Activated T-cell treated with anti-CD3 and anti-CD28 coated beads, Interleukin-2, amount 50 U/mL, for 48 hours (primary cell): ENCODE measurements at places on chromosomes 5 and 9.

GRCh38 chr5:52504584-52505240, 283.0 kb upstream of the ITGA1 start:
- no peak for DNase-seq

DNA sequence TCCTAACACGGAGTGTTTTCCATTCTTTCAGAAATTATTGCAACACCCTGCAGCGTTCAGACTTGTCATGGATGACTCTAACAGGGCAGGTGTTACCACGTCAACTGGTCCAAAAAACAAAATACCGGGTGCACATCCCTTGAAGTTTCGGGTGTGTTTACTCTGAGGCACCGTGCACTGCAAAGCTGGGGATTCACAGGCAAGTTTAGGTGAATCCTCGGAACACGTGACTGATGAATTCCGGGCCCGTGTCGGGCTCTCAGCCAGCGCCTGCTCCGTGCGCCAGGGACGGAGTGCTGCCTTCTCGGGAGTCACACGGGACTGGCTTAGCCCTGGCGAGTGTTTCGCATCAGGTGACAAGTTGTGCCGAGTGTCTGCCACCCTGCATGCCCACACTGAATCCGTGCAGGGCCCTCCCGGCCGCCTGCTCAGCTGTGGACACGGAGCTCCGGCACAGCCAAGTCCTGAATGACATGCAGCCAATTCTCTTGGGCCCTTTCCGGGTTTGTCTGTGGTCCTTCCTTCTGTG, 66.0 kb upstream of the IRX4 start:
- DNase-seq = no peak

GRCh38 chr5:78271766-78272165, 22.7 kb downstream of the AP3B1 start:
- no peak for DNase-seq

DNA sequence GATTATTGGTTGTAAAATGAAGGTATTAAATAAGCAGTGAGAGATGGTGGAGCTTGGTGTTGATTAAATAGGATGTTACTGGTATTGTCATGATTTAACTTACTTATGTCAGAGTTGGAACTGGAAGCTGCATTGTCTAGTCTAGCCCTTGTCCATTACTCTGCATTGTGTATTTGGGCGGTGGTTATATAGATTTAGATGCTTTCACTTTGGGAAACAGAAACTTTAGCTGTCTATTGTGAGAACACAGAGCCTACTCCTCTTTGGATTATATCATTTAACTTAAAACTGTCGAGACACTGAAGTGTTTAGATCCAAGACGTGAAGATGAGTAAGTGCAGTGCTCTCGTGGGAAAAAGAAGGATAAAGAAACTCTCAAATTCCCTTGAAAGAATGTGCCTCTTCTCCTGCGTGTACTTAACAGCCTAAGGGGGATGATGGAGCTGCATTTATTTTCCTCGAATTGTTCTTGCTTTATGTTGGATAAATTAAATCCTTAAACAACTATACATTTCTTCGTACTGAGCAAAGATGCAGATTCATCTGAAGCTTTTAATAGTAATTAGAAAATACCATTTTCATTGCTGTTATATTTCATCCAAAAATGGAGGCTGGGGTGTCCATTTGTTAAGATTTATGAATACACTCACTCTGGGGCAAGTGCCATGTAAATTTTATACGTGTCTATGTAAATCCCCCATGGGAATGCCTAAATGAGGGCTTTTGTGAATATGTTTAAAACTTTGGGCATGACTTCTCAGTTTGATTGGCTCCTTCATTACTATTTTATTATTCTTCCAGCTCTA, 21.6 kb downstream of the FBXL7 start:
- no peak for DNase-seq

DNA sequence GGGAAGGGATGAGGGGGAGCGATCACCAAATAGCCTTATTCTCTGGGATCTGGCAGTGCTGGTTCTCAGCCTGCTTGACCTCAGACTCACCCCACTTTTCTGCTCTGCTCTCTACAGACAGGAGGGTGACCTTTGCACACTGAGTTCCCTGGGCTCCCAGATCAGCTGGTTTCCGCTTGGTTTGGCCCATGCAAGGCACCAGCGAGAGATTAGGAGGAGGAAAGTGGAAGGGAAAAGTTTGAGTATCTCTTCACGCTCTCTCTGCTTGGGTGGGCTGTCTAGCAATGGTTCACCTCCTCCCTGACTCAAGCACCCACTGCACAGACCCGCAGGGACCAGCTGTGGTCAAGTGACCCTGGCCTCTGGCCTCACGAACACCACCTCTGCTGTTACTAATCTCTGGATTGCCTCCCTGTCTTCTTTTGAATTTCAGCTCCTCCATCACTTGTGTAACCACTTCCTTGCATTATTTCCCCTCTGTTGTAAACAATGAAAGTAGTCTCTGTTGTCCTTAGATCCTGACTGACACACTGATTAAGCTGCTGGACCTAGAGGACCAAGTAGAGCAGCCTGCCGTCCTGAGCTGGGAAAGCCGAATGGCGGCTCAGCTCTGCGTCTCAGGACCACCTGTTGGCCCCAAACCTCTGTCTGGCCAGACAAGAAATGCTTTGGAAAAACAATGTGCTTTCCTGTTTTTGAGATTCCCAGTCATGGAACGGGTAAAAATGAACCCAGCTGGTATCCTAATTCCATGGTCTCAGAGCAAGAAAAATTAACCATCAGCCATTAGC, 186.6 kb downstream of the CRB2 start:
- no peak for DNase-seq

DNA sequence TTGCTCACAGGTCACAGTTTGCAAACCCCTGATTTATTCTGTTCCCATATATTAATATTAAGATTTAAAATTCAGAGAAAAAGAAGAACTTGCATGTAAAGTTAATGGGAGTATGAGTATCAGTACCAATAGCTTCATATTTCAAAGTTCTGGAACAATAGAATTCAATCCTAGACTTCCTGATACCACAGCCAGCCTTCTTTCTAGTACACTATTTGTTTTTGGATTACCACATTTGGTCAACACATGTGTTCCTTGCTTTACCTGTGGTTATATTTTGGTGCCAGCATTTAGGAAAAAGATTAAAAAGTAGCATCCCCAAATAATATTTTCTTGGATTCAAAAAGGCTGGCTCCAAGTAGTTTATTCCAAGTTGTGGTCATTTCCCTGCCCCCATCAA, 49.5 kb downstream of the SPINK5 start:
- DNase-seq = no peak

DNA sequence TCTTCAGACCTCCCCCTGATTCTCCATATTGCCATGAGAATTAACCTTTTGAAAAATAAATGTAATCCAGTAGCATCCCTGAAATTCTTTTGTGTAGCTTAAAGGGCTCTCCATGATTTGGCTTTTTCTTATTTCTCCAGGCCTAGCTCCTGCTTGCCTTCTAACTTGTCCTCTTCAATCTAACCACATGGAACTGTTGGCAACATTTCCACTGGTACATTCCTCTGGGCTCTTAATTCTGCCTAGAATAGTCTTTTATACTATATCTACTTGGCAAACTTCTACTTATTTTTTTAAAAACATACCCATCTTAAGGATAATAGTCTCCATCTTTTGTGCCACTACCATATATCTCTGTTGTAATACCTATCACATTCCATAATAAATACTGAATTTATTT, 54.1 kb downstream of the GNG10 start:
- DNase-seq = no peak

- DNase-seq = no peak
Observed at GRCh38 chr5:87400305-87400899, 12.3 kb downstream of the CCNH start.

GRCh38 chr5:77847814-77848290, 71.7 kb upstream of the TBCA start:
- DNase-seq = no peak

GRCh38 chr9:131709771-131710431, 30.0 kb downstream of the RAPGEF1 start:
- no peak for DNase-seq

GRCh38 chr5:33852837-33853236, 39.0 kb downstream of the ADAMTS12 start:
- no peak for DNase-seq

DNA sequence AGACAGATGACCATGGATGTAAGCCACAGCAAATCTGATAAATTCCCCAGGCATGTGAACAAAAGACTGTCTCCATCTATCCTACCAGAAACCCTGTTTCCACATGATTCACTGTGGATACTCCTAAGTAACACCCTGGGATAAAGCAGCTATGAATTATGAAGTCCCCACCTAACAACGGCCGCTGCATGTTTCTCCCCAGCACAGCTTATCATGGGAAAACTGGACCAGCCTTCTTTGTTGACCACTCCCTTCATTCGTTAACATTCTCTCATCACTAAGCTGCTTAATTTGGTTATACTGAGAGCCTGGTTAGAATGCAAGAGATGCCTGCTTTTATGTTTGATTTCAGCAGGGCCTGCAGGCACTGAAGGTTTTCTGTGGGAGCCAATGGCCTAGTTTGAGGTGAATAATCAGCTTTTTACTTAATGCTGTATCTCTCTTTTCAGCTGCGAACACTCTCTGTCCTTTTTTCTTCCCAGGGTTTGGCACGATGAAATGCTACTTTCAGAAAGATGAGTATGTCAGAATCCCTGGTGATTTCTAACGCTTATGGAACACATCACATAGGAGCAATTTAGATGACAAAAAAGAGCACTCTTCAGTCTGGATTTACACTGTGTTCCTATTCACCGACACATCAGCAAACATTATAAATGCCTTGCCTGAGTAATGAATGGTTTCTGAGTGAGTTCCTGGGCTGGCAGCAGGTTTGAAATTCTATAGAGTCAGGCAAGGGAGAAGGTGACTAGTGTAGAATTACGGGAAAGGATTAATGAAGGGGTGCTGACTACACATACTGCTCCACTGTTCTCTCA, 318.4 kb upstream of the ZNF608 start:
- no peak for DNase-seq

DNA sequence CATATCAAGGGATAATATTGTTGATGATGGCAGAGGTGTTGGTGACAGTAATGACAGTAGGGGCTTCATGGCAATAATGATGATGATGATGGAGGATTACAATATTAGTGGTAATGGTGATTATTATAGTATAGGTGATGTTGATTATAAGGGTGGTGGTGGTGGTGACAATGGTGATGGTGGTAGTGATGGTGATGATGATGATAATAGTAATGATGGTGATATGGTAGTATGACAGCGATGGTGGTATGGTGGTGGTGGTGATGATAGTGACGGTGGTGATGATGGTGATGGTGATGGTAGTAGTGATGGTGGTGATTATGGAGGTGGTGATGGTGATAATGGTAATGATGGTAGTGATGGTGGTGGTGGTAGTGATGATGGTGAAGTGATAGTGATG, 13.6 kb downstream of the KCNIP1 start:
- DNase-seq = no peak

DNA sequence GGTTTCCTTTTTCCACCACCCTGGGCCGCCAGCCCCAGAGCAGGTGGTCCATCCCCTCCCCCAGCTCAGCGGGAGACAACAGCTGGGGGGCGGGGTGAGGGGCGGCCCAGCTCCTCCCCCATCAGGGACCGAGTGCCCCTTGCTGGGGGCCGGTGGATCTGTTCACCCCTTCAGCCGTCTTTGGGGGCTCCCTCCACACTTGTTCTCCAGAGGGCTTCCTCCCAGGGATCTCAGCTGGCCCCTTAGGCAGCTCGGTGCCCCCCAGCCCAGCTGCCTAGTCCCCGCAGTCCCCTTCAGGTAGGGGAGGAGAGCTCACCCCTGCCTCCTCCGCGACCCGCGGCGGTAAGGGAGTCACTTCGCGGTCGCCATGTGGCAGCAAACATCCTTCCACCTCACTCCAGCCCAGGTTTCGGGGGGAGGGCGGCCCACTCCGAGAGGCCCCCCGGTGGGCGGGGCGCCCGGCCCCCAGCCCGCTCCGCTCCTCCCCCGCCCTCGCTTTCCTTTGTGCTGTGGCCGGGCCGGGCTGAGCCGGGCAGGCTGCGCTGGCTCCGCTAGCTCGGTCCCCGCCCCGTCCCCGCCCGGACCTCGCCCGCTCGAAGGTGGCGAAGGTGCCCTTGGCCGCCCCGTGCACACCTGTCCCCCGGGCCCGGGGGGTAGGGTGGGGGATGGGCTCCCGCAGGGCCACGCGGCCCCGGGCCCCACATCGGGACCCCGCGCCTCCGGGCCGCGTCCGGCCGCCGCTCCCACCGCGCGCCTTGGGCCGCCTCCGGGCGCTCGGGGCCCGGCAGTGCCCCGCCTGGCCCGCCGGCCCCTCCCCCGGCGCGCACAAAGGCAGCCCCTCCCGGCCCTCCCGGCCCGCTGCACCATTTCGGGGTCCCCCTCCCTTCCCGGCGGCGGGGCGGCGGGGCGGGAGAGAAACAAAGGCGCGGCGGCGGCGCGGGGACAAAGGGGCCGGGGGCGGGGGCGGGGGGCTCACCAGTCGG, 683 bp downstream of the DBN1 start:
- DNase-seq = peak; percentile 87

DNA sequence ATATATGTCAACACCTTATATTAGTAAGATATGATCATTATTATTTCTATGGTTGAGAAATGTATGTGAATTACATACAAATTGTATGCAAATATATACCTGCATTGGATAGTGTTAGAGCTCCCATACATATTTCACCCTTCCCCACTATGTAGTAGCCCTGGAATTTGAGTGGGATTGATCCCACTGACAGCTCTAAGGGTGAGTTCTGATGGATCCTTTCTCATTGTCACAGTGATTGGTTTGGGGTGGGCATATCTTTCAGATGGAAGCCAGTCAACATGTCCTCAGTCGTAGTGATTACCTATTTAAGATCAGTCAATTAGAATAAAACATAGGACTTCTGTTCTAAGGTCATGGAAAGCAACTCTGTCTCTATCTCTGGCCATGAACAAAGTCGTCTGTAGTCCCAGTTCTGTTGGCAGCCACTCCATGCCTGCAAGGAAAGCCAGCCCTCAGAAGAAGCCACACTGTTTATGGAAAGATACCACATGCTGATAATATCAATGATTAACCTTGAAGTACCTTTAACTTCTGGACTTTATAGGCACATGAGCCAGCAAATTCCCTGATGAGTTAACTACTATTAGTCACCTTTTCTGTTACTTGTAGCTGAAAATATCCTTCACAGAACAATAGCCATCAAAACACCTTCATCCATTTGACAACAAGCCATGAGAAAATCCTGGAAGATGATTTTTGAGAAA, 5.1 kb upstream of the CCDC192 start:
- DNase-seq = no peak

DNA sequence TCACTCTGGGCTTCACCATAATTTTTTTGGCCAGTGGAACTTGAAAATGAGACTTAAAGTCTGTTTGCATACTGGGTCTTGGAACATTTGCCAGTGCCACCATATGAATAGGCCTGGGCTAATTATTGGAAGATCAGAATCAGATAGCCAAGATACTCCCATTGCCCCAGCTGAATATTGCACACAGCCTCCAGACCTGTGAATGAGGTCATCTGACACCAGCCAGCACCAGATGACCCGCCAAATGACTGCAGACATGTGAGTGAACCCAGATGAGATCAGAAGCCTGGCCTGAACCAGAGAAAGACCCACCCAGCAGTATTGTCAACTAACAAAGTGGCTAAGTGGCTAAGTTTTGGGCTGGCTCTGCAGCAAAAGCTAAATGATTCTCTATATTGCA, 220.5 kb upstream of the MPDZ start:
- no peak for DNase-seq

- DNase-seq = no peak
Observed at GRCh38 chr5:119583684-119584083, 45.7 kb upstream of the FAM170A start.
